ENCODE measurements at places on chromosomes 16 and 17. TPM values are rescaled to one million over a fixed set of nuclear protein-coding genes. Genes with fewer than 3 reads are reported as not detected.

KRT24 gene
- not detected for polyA plus RNA-seq

IGF2BP1 gene
- not detected for polyA plus RNA-seq

SBK1 gene
- polyA plus RNA-seq = 5.7 TPM

GDE1 gene
- polyA plus RNA-seq = 25.4 TPM

LITAFD gene
- polyA plus RNA-seq = not detected

NDE1 gene
- 59.1 TPM for polyA plus RNA-seq

MOSMO gene
- 6.5 TPM for polyA plus RNA-seq

KRT12 gene
- polyA plus RNA-seq = not detected

GP2 gene
- polyA plus RNA-seq = not detected

DNA sequence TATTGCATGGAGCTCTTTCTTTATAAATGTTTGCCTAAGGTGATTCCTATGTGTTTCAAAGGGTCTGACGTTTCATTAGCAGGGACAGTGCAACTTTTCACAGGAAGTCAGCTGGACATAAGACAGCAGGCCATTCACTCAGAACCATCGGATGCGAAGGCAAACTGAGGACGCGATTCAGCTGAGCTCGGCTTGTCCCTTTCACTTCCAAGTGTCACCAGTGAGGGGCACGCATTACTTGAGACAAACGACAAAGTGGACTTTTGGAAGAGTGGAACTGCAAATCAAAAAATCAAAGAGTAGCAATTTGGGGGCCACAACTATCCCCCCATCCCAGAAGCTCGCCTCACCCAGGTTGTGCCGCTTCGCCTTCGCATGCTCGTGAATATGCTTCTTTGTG lies 14.6 kb downstream of the USP22 start:
- DNase-seq = no peak

GRCh38 chr16:72635104-72635503 lies 412.8 kb downstream of the ZFHX3 start:
- DNase-seq = no peak

GRCh38 chr17:45369421-45369820 lies 52.6 kb upstream of the MAP3K14 start:
- DNase-seq = no peak

- DNase-seq = no peak
Measured at GRCh38 chr17:8935191-8935590, 30.3 kb downstream of the PIK3R5 start.

DNA sequence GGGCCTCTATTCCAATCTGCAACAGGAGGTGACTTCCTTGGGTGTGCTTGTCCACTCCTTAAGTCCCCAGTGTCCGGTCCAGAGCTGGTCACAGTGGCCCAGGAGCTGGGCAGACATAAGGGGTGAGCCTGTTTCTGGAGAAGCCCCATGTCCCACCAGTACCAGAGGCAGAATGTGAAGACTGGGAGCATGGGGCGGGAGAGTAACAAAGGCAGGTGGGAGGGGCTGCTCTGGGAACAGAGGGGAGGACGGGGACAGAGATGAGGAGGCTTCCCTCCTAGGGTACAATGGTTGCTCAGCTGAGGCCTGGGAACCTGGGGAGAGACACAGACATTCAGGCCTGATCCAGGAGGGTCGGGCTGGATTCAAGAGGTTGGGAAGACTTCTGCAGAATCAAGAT lies 323.3 kb upstream of the TNRC6C start:
- DNase-seq = no peak

DNA sequence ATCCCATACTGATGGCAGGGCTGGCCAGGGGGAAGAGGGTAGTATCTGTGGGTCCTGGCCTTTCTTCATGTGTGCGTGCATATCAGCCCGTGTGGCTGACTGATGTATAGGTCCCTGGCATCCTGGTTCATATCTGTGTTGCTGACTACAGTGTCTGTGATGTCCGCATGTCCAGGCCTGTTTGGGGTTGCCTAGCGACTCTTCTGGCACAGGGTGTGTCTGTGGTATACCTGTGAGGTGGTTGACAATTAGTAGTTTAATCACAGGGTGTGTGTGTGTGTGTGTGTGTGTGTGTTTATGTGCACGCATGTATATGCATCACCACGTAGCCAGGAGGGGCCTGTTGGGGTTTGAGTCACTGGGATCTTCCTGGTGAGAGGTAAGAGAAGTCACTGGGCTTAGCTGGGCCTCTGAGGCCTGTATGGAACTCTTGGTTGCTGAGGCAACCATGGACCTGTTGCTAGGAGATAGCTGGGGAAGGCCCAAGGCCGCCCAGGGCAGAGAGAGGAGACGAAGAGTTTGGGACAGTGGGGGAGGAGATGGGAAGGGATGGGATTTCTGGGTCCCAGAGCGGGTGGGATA lies 603 bp upstream of the TMEM95 start:
- no peak for DNase-seq

DNA sequence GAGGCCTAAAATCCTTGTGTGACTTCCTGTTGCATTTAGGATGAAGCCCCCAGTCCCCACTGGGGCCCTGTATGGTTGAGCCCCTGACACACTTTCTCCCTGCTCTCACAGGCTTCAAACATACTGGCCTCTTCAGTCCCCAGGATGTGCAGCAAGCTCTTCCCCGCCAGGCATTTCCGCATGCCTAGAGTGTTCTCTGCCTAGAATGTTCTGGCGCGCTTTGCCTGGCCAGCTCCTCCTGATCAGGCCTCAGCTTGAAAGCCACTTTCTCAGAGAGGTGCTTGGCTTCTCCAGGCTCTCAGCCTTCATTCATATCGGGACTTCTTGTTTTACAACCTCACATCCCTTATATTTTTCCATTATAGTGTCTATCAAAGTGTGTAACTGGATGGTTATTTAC lies 123.7 kb downstream of the SPACA3 start:
- no peak for DNase-seq

DNA sequence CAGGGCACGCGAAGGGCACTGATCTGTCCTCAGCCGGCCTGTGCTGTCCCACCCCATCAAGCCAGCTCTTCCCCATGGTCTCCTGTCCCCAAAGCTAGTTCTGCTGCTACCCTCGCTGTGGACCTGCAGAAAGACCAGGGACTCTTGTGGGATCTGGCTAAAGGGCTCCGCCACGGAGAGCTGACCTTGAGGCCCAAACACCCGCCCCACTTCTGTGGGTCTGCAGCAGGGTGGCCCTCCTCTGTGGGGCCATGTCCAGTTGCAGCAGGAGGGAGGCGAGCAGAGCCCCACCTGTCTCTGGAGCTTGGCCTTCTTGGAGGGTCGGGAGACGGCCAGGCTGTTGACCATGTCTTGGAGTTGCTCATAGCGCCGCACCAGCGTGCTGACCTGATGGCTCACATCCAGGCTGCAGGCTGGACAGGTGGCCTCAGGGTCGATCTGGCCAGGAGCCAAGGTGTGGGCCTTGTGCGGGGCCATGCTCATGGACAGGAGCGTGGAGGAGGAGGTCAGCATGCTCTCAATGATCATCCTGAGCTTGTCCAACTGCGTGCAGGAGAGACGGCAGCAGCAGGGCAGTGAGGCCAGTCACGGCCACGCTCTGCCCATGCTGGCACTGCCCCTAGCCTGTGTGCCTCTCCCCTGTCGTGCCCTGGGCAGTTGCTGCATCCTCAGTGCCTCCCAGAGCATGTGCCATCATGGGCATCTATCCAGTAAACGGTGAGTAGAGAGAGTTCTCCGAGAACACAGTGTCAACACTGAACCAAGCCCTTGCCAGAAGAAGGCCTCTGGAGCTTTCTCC lies 16.6 kb downstream of the UBALD2 start:
- no peak for DNase-seq

DNA sequence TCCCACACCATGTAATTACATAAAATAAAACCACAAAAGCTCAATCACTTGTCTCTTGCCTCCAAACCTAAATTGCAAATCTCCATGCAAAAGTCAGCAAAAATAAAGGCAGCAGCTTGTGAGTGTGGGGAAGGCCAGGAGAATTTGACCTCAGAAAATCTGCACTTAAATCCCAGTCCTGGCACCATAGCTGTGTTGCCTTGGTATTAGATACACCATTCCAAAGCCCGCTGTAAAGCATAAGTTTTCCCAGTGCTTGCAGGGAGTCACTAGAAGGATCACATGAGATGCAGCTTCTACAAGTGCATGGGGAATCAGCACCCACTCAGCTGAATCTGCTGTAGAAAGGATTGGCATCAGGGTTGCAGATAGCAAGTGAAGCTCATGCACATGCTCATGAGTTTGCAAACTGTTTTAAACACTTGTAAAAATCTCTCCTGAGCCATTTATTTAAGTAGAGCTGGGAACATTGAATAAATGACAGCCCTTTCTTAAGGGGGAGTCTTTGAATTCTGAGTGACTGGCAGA lies 495.0 kb upstream of the HSBP1 start:
- no peak for DNase-seq

DNA sequence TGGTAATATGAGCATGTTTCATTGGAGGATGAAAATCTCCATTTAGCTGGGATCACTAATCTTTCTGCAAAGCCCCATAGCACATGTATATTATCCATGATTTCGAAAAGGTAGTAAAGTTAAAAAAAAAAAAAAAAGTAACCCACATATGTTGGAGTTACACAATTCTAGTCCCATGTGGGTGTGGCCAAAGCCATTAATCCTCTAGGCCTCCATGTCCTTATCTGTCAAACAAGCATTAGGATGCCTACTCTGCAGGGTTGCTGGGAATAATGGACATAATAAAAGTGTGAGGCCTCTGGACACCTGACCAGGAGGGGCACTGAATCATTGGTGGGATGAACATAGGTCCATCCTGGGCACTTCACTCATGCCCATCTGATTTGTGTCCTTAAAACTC lies 29.2 kb upstream of the VAT1L start:
- DNase-seq = no peak

DNA sequence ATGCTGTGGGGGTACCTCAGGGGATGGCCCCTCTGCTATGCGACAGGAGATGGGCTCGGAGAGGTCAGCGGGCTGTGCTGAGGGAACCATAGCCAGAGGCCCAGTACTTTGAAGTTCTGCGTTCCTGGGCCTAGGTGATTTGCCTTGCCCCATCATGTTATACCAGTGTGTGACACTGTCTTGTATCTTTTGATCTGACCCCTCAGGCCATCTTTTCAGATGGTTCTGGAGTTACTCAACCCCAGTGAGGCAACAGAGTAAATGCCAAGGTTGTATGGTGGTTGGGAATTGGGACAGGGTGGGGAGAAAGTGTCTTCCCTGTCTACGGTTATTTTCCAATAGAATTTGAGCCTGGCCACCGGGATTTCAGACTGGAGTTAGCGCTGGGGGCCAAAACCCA lies 8.5 kb downstream of the MSI2 start:
- DNase-seq = no peak

DNA sequence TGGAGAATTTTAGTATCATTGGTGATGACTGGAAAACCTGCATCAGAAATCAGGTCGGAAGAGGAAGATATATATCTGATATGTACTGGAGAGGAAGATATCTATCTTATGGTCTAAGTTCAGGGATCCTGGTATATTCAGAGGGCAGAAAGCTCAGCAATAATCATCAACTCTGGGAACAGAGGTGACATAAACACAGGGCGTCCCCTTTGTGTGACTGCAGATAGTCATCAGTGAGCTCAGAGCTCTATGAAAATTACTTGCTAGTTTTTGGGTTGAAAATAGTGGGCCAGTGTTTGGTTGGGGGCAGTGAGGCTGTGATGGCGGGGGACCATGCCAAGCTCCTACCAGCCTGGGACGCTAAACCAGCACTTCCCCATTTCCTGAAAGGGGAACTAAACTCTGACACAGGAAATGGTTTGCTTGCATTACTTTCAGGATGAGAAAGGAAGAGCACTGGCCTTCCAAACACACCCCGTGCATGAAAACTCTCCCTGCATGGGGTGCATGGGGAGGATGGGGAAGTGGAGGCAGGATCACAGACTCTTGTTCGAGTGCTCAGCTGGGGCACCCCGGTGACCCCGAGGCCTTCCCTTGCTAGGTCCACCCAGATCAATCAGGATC lies 15.8 kb downstream of the NOD2 start:
- no peak for DNase-seq

- DNase-seq = no peak
Measured at GRCh38 chr17:61595418-61596186, 4.6 kb upstream of the NACA2 start.

DNA sequence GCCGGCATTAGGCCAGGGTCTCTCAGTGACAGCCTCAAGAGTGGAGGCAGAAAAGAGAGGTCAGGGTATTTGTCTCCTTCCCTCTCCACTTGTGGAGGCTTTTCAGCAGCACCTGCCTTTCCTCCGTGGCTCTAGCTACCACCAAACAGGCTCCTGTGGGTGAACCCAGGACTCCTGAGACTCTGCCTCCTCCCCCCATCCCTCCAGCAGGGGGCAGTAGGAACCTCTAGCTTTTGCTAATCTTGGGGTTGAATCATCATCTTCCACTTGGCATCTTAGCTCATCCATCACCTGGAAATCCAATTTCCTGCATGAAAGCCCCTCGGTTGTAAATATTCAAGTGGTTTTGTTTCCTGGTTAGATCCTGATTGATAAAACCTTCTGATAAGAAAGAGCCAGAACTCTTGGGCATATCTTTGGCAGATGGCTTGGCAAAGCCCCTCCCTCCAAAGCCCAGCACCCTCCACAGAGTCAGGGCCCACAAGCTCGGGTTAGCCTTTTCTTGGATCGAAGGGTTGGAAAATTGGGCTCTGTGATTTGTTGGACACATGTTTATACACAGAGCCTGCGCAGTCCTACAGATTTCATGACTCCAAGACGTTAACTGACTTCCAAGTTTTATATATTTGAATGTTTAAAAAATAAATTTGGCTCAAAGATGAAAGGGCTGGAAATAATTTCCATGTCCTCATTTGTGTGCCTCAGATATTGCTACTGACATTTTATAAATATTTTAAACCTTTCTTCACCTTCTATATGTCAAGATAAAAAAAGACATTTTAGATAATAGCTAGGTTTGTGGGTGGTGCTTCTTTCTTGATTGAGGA lies 322.1 kb downstream of the MAP2K4 start:
- DNase-seq = no peak

DNA sequence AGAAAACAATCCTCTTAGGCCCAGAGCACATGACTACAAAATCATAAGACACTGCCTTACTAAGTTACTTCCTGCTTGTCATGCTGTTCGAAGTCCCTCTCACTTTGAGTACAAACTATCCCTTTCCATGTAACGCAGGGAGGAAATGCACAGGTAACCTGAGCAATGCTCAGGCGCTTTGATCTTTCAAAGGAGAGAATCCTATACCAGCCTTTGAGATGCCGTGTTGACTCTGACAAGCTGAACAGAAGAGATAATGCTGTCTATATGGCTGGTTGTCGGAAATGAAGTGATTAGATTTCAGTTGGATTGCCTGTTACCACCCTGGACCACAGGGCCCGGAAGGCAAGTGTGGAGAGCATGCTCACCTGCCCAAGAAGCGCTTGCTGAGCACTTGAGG lies 75.9 kb downstream of the CDH11 start:
- DNase-seq = no peak

DNA sequence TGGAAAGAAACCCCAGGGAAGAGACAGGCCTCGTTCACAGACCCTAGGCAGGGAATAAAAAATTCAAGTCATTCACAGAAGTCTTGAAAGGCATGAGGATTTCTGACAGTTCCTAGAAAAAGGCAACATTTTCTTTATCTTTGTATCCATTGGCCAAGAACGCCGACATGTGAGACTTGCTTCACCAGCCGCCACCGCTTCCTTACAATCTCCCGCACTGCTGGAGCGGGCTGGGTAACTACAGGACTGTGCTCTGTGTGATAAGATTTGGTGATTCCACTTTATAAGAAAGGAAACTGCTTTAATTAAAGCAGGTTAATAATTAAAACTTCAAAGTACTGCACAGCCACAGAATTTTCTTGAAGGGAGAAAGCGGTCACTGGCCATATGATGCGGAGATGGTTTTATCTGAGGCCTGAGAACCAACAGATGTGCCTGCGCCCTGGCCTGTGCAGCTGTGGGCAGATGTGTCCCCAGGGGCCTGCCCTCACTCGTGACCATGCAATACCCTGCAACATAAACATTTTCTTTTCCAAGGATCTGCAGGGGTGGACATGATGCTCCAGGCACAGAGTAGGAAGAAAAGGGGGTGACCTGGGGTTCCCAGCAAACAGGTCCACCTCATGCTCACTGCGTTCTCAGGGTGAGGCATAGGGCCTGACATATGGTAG lies 13.0 kb upstream of the LGALS3BP start:
- no peak for DNase-seq
